ENCODE measurements at places on chromosomes 2 and 18. TPM values are rescaled to one million over a fixed set of nuclear protein-coding genes. Genes with fewer than 3 reads are reported as not detected.

RTP5 gene
- total RNA-seq = not detected

RRM2 gene
- 20.7 TPM for total RNA-seq

XDH gene
- 0.69 TPM for total RNA-seq

ACOXL gene
- 1.7 TPM for total RNA-seq

ZNF516 gene
- total RNA-seq = 78.6 TPM

LTBP1 gene
- 423 TPM for total RNA-seq

C1GALT1C1L gene
- total RNA-seq = not detected

PSMA8 gene
- not detected for total RNA-seq

IRS1 gene
- total RNA-seq = 18.5 TPM

CCDC150 gene
- total RNA-seq = 2.6 TPM
